H4 (cell line): ENCODE measurements at places on chromosomes 1 and 21. TPM values are rescaled to one million over a fixed set of nuclear protein-coding genes. Genes with fewer than 3 reads are reported as not detected.
A peak's percentile ranks its signal among the peaks of the same experiment; 100 is the strongest.

DNA sequence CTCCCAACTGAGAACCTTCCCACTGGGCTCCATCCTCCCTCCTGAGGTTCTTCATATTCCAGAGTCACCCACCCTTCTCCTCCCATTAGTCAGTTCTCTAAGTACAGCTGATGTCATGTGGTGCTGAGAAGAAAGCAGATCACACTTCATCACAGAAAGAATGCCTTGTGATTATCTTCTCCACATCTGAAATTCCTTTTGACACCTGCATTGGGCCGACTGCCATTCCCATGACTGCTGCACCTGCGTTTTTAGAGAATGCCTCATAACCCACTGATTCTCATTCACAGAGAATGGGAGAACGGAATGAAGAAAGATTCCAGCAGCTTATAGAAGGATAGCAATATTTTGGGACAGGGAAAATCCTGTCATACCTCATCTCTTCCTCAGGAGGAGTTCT is 14.3 kb downstream of the LEPR start:
- DNase-seq = no peak

GRCh38 chr21:42346441-42346840 is 4.4 kb downstream of the TFF2 start:
- no peak for DNase-seq

DNA sequence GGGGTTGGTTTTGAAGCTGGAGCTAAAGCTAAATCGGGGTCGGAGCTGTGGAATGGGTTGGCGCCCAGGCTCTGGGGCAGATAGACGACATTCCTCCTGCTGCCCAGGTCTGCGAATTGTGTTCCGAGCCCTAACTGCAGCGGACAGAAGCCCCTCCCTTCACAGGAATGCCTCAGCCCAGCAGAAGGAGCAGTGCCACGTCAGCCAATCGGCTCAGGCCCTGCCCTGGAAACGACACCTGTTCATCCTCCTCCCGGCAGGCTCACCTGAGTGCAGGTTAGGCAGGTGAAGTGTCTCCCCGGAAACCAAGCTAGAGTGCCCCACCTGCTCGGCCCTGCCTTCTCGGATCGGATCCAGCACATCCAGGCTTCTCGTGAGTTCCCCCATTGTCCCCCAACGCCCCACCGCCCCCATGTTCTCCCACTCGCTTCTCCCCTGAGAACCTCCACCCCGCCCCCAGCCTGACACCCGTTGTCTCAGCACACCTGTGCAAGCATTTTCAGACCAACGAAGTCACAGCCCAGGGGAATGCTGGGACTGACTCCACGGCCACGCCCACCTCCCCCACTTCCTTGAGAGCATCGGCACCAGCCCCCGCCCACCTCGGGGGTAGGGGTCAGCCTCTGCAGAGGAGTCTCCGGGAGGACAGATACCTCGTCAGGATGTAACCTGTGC is 775 bp downstream of the TMEM125 start:
- DNase-seq = no peak

GRCh38 chr21:42663860-42664535 is 10.6 kb downstream of the PDE9A start:
- DNase-seq = no peak

GRCh38 chr1:192724670-192725069 is 84.2 kb upstream of the RGS2 start:
- DNase-seq = no peak

- no peak for DNase-seq
These were observed 88.8 kb upstream of the IPO9 start for GRCh38 chr1:201740086-201740541.

DNA sequence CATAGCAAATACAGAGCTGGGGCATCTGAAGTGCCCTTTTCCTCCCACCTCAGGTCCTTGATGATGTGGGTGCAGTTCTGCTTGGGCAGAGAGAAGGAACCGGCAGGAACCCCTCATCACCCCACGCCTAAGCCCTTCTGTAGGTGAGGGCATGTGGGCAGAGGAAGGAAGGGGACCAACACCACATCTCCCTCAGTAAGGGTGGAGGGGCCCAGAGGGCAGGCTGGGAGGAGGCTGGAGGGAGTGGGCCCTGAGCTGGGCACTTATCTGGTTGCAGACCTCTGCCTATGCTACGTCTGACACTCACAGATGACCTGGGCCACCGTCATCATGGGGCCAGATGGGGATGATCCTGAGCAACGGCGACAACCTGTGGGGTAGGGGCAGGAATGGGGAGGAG is 11.0 kb downstream of the ZNF687 start:
- no peak for DNase-seq

GRCh38 chr1:234987415-234988154 is 141.1 kb downstream of the TOMM20 start:
- peak; percentile 81 for DNase-seq

DNA sequence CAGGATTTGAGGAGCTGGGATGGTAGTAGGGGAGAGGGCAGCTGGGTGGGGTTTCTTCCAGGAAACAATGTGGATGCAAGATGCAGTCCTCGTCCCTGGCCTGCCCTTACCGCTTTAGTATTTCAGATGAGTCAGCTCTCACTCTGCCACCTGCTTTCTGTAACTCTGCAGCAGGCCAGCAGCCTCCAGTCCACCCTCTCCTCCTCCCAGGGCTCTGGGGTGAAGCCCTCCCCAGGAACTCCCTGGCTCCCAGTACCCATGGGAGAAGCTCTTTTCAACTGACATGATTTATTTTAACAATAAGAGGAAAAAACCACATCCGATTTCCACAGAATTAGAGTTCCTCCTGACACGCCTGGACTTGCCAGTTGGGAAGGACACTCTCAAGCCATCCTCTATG is 39.0 kb upstream of the IL20 start:
- peak; percentile 18 for DNase-seq

- peak; percentile 18 for DNase-seq
These were observed 13.5 kb upstream of the TNFRSF1B start for GRCh38 chr1:12153181-12153785.

DNA sequence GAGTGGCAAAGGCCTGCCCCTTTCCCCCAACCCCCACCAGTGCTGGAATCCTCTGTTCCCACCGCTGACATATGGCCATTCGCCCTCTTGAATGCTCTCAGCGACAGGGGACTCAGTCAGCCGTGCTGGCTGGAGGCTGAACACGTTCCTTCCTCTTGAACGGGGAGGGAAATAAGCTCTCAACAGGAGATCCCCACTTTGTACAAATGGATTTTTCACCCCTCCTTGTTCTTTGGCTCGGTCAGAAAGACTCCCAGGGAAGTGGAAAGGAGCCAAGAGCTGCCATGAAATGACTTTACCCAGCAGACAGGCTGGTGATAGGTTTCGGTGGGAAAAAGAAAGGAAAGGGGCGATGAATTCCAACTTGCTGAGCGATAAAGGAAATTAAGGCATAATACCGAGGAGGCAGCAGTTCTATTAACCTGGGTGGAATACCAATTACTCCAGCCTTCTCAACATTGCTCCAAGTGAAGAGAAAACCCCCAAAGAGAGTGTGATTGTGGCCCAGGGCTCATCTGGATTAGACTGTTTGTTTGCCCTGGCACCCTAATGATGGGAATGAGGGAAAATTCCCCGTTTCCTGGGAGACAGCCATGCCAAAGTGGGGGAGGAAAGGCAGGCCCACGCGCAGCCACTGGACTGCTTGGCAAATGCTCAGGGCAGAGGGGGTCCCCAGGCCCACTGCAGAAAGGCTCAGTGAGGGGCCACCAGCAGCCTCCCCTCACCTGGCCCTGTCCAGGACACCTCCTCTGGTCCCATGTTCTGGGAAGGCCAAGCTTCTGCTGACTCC is 23.9 kb downstream of the LRP8 start:
- DNase-seq = no peak

DNA sequence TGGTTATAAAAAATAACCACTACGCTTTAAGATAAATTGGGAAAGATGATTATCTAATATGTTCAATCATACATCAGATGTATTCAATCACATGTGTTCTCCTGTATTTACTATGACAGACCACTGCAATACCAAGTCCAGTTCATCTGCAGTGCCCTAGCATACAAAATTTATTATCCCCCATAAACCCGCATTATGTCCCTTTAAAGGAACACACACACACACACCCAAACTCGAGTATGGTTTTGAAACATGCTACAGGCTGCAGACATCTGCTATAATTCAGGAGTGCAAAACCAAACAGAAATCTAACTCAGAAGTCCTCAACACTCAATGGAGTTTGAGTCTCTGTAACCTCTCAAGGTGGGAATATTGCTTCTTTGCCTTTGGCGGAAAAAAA is 14.9 kb downstream of the ODF2L start:
- DNase-seq = no peak

DNA sequence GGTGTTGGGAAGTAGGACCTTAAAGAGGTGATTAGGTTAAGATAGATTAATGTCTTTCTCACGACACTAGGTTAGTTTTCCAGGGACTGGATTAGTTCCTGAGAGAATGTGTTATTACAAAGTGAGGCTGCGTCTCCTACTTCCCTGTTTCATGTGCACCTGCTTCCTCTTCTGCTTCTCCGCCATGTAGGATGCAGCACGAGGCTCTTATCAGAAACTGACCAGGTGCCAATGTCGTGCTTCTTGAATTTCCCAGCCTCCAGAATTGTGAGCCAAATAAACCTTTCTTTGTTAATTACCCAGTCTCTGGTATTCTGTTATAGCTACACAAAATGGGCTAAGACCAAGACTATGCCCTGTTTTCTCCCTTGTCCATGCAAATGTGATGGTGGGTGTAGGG is 152.2 kb upstream of the LMO4 start:
- no peak for DNase-seq

MIXL1 gene
- total RNA-seq = not detected in 2 replicates
